ENCODE measurements at places on chromosomes 5 and 9.

- no peak for DNase-seq
Measured at GRCh38 chr5:56649569-56649968, 165.8 kb upstream of the MAP3K1 start.

DNA sequence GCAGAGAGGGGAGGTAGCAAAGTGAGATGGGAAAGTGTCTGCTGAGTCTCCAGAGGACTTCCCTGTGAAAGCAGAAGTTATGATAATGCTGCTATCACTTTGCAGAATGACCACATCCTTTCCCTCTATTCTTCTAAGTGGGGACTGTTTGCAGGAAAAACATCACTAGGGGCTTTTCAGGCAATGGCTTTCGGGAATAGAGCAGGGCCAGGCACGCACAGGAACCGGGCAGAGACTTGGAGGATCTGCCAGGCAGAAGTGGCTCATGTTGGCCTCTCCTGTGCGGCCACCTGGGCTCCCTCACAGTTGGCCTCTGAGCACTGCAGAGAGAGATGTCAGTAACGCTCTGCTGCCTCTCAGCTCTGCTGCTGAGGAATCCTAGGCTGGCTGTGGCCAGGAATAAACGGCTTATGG is 214.7 kb downstream of the MAST4 start:
- no peak for DNase-seq

DNA sequence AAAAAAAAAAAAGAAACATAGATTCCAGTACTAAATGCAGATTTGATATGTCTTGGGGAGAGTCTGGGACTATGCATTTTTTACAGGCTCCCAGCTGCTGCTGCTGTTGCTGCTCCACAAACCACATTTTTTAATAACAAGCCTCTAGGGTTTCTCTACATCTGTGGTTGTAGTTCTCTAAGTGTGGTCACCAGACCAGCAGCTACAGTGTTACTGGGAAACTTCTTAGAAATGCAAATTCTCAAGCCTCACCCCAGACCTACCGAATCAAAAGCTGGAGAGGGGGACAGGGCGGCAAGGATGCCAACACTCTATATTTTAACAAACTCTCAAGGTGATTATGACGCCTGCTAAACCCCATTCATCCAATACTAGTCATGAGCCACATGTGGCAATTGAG is 293.4 kb upstream of the PTGER4 start:
- DNase-seq, result no peak

DNA sequence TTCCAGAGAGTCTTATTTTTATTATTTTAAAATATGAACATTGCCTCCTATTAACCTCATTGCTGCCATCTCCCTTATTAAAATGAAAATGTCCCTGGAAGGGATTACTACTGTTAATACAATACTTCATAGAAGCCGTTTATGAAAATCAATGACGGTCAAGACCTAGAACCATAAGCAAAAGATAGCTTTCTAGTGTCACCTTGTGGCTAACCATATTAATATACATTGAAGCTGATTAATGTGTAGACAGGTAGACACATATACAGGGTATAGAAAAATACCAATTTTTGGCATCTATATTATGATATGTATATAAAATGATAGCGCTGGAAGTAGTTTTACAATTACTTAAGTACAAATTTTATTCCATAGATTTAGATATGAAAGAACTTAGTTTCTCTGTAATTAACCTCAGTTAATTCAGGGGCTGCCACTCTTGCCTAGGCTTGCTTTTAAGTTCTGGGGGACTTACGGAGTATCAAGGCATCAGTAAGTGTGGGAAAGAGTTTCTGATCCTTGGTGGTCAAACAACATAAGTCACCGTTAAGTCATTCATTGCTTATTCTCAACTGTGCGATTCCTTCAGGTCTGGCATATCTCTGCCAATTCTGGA is 2.5 kb upstream of the YTHDC2 start:
- no peak for DNase-seq

DNA sequence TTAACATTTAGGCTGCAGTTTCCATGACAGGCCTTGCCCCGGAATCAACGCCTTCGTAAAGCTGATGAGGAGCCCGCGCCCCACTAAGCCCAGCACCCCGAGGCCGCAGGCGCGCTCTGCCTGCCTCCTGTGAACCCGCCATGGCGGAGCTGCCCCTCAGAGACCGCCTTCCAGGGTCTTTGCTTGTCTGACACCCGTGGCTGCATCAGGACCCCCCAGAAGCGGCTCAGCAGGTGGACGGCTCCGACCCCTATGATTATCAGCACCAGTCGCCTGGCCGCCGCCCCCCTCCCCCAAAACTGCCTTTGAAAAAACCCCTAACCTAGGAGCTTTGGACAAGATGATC is 507 bp upstream of the DPH7 start:
- no peak for DNase-seq

DNA sequence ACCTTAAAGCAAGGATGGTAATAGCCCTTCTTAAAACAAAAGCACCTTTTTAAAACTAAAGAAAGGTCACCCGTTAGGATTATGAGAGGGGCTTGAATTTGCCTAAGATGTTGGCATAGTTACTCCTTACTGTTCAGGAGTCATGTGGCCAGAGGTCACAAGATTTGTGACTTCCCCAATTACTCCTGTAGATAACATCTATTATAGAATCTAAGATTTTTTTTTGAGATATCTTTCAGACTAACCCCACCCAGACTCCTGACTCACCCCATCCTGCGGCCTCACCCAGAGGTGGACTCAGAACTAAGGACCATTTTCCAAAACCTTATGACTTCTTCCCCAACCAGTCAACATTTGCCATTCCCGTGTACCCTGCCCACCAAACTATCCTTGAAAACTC is 2.4 kb downstream of the CD180 start:
- no peak for DNase-seq

DNA sequence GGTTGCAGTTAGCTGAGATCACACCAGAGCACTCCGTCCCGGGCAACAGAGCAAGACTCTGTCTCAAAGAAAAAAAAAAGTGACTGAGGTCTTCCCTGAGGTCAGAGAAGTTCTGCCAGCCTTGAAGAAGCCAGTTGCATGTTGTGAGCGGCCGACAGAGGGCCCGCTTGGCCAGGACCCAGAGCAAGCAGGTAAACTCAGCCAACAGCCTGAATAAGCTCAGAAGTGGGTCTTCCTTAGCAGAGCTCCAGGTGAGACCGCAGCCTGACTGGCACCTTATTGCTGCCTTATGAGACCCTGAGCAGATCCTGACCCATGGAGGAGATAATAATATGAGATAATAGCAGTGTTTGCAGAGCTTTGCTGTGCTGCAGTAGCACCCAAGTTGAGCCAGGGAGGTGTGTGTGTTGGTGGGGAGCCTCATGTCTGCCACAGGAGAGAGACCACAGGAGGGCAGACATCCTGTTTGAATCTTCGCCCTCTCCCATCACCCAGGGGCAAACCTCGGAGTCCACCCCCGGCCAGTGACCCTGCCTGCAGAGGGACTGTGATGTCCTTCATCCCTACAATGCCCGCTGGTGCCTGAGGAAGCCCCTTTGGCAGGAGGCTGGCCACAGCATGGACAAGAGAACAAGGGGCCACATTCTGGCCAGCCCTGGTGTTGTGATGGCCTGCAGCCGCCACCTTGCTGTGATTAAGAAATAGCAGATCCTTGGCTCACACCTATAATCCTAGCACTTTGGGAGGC is 10.8 kb upstream of the BARX1 start:
- DNase-seq, result no peak

DNA sequence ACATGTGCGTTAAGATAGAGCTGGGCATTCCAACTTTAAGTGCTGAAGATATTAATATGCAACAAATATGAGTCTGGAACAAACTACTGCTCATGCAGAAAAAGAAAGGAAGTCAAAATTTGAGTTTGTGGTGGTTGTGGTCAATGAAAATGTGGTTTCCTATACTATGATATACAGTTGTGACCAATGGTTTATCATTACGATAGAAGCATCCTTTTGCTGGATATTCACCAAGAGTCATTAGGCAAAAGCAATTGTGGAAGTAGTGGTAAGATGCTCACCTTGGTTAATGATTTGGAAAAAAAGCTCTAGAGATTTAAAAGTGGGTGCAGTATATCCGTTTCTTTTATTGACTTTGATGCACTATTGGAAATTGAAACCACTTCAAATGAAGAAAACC is 1007.0 kb downstream of the NR2F1-AS1 start:
- no peak for DNase-seq

DNA sequence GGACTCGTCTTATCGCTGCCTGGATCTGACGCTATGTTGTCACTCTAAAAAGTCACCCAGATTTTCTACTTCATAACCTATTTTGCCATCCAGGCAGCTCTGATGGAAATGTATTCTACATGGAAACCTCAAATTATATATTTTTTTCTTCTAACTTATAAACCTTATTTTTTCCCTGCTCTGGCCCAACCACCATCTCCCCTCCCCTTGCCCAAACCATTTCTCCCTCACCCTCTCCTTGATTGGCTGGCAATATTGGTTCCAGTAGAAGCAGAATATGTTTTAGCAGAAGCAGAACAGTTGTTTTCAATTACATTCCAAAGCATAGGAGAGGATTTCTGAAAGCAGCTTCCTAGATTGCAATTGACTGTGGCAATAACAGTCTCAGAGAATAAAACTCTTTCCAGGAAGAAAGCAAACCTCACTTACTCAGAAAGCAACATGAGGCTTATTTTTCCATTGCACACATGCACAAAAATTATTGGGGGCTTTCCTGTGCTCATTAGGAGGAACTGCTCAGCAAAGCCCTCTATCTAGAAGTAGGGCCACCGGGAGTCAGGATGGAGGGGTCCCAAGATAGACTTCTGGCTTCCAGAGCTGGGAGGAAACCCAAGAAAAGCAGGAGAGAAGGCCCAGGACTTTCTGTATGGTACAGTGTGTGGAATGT is 191.8 kb downstream of the ESM1 start:
- no peak for DNase-seq

DNA sequence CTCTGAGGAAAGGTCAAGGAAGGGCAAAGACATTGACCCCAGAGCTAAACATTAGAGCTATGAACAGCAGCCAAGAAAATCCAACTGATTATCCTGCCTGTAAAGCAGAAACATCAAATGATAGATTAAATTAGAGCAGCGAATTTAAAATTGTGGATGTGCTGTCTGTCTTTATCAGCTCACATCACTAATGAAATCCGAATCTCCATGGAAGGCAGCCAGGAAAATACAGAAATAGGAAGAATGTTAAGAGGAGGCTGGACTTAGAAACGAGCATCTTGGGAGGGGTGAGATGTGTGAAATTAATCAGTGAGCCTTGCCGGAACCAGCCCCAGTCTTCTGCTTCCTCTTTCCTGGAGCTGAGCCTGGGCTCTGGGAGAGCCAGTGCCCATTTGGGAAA is 191.0 kb downstream of the PJA2 start:
- no peak for DNase-seq

- DNase-seq, result no peak
Measured at GRCh38 chr9:108515856-108516255, 339.9 kb downstream of the ACTL7B start.

- DNase-seq, result no peak
Measured at GRCh38 chr5:23007236-23007635, 154.1 kb upstream of the CDH12 start.

DNA sequence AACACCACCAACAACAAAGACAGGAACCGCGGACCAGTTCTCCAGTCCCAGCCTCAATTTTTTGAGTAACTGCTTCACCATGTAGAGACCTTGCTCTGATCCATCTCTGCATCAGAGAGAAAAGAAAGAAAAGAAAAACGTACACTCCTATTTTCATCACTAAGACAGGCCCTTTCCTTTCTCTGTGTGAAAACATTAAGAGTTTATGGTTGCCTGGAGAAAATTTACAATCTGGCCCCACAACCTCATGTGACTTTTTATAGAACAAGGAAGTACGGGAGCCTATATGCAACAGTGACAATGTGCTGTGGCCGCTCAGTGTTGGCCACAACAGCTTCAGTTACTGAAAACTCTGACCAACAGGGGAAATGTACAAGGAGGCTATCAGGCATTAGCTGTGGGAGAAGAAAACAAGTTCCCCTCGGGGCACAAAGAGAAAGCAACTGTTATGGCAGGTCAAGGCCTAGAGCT is 272.9 kb upstream of the PTGER4 start:
- DNase-seq, result no peak

GRCh38 chr5:73985145-73985544 is 359.1 kb downstream of the ARHGEF28 start:
- no peak for DNase-seq

DNA sequence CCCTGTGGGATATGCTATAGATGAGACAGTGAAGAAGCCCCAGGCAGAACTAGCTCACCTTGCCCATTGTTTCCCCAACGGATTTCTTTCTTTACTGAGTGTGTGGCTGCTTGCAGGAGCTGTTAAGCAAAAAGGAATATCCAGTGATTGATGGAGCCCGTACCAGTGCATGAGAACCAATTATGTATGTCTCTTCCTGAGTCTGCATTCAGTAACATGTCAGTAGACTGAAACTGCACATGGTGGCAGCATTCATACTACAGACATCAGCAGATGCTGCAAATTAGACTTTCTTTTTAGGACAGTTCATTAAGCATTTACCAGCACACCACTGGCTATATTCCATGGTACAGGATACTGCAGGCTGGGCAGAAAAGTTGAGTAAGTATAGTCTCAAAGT is 90.3 kb upstream of the PLCXD3 start:
- DNase-seq, result no peak

- DNase-seq, result no peak
Measured at GRCh38 chr5:33939556-33940262, 3.5 kb downstream of the RXFP3 start.

DNA sequence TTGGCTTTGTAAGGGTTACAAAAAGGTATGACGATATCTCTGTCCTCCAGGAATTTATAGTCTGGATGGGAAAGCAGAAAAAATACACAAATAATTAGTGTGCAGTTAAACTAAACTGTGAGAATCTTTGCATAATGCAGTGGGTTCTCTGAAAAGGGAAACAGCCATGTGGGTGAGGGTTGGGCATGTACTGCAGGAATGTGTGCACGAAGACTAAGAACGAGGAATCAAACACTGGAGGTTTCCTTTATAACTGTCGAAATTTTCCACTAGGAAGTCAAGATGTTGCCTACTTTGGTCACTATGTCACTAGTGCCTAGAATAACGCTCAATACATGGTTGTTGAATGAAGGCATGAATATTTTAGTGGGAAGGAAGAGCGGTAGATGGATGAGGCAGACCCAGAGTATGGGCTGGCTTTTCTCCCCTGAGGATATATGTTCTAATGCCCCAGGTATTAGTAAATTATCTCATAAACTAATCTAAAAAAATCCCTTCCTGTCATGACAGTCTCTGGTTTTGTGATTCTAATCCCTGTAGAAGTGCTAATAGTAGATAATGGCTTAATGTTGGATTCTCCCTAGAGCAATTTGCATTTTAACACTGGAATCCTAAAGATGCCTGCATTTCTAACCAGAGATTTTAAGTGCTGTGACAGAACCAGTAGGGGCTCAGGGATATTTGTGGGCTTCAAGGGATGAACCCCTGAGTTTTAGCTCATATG is 227.3 kb downstream of the NMUR2 start:
- no peak for DNase-seq

- no peak for DNase-seq
Measured at GRCh38 chr5:59790376-59790775, 103.2 kb downstream of the PDE4D start.

- DNase-seq, result no peak
Measured at GRCh38 chr9:108919517-108919916, 14.4 kb downstream of the ELP1 start.

GRCh38 chr5:116135344-116135743 is 50.5 kb downstream of the COMMD10 start:
- no peak for DNase-seq

- DNase-seq, result no peak
Measured at GRCh38 chr5:64814073-64814472, 45.3 kb downstream of the CWC27 start.

- no peak for DNase-seq
Measured at GRCh38 chr9:127172066-127172707, 49.8 kb upstream of the ANGPTL2 start.

- no peak for DNase-seq
Measured at GRCh38 chr5:116002116-116002906, 30.0 kb upstream of the ARL14EPL start.
